RPMI7951 (cell line): ENCODE measurements at places on chromosomes 1 and 21. TPM values are rescaled to one million over a fixed set of nuclear protein-coding genes. Genes with fewer than 3 reads are reported as not detected.
A peak's percentile ranks its signal among the peaks of the same experiment; 100 is the strongest.

The GJB3 gene
- total RNA-seq, result not detected in 2 replicates

The OVAAL gene
- total RNA-seq, result 0.36 and 0.68 TPM in 2 replicates

The PPIAL4G gene
- not detected in 2 replicates for total RNA-seq

The HSPA6 gene
- 0.12 TPM in 1 of 2 replicates, not detected in the other for total RNA-seq

The ADAM15 gene
- total RNA-seq, result 30.6 and 31.8 TPM in 2 replicates

The PCBP3 gene
- total RNA-seq, result 4.0 and 8.4 TPM in 2 replicates

The DPT gene
- total RNA-seq, result 71.3 and 75.6 TPM in 2 replicates

The DDX20 gene
- total RNA-seq, result 16.1 and 19.9 TPM in 2 replicates

The USP21 gene
- total RNA-seq, result 4.4 and 9.3 TPM in 2 replicates

The S100A7 gene
- not detected in 2 replicates for total RNA-seq

The CD1B gene
- total RNA-seq, result not detected in 2 replicates

The MATN1 gene
- total RNA-seq, result 0.20 and 0.48 TPM in 2 replicates

The CNR2 gene
- not detected in 2 replicates for total RNA-seq

The CASQ1 gene
- total RNA-seq, result not detected in 2 replicates

The IGSF8 gene
- total RNA-seq, result 7.9 and 10.7 TPM in 2 replicates

The NEGR1 gene
- 5.3 and 8.2 TPM in 2 replicates for total RNA-seq

DNA sequence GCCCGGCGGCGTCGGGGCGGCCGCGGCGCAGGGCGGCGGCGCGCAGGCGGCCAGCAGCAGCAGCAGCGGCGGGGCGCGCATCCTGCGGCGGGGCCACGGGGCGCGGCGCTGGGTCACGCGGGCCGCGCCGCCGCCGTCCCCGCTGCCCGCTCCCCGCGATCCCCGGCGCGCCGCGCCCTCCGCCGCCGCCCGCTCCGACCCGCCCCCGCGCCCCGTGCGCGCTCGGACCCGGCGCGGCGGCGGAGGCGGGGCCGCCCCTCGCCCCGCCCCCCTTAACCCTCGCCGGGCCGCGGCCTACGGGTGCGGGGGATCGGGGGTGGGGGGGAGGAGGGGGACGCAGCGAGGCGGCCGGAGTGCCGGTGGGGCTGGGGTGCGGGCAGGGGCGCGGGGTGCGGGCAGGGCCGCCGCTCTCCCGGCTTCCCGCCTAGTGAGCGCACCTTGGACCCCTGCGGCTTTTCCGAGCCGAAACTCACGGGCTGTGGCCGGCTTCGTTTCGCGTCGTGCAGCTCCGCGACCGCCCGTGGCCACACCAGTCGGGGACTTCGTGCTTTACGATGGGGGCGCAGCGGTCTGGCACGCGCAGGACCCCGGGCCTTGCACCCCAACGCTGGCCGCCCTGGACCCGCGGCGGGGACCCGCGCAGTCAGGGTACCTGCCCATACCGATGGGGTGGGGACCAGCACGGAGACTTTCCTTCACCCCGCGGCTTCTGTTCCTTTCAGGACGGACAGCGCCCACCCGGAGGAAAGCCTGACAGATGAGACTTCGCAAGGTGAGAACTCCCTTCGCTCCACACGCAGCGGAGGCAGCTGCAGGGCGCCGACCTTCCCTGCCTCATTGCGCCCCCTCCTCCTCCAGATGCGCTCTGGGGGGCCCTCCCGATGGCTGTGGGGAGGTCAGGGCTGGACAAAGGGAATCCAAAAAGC, at the start of gene FNDC10:
FNDC10 (minus strand) TSS at position 201 of the 926 bp plus-strand sequence; CDS start at position 81, 120 bp downstream.
- DNase-seq, result no peak

- peak; percentile 27 for DNase-seq
Measured at GRCh38 chr1:109782514-109782913, 18.8 kb upstream of the EPS8L3 start.

- peak; percentile 3 for DNase-seq
Measured at GRCh38 chr1:58699011-58699762, 675 bp downstream of the MYSM1 start.

GRCh38 chr1:174656409-174657059, 208.8 kb downstream of the GPR52 start:
- DNase-seq, result no peak

DNA sequence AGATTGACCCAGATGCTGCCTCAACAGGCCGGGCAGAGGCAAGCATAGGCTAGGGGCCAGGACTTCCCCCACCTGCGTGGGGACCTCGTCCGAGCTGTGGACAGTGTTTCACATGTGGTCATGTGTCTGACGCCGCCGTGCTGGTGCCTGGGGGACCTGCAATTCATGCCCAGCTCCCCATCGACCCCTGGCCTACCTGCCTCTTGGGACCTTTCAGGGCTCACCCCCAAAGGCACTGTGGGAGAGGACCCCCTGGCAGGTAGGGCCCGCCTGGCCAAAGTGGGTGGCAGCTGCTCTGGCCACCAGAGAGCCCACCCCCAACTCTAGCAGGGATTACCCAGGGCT, 4.4 kb downstream of the TMEM201 start:
- DNase-seq, result no peak

GRCh38 chr1:84425150-84425896, 27.0 kb downstream of the DNASE2B start:
- no peak for DNase-seq

DNA sequence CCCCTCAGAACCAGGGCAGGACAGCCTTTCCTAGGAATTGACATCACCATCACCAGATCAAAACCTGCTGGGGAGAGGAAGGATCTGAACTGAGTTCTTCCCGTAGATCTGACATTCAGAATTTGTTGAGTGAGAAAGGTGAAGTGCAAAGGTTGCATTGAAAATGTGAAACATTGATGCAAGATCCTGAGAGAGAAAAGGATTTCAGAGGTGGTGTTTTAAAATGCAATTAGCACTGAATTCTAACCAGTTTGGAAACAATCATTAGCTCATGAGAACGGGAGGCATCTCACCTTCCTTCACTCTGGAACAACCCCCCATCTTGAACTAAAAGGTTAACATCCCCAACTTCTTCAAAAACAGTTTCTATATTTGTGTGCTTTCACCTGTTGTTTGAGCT, 20.4 kb downstream of the LMO4 start:
- DNase-seq, result no peak

- peak; percentile 84 for DNase-seq
Measured at GRCh38 chr1:104387716-104388508, 638.2 kb downstream of the AMY1C start.

DNA sequence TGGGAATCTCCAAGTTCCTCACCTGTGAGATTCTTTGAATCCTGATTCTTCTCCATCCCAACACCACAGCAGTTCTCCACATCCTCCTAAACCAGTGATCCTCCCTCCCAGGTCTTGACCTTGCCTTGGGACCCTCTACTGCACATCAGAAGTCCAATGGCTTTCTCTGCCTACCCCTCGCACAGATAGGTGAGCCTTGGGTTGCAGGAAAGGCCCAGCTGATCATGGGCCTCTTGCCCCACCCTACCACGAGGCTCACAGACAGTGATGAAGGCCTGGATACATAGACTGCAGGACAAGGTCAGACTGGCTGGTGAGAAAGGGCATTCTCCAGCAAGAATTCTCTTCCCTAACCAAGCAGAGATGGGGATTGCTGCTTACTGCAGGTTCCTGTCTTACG, 825 bp downstream of the FABP3 start:
- DNase-seq, result no peak

GRCh38 chr1:202264726-202265125, 71.1 kb downstream of the LGR6 start:
- no peak for DNase-seq

DNA sequence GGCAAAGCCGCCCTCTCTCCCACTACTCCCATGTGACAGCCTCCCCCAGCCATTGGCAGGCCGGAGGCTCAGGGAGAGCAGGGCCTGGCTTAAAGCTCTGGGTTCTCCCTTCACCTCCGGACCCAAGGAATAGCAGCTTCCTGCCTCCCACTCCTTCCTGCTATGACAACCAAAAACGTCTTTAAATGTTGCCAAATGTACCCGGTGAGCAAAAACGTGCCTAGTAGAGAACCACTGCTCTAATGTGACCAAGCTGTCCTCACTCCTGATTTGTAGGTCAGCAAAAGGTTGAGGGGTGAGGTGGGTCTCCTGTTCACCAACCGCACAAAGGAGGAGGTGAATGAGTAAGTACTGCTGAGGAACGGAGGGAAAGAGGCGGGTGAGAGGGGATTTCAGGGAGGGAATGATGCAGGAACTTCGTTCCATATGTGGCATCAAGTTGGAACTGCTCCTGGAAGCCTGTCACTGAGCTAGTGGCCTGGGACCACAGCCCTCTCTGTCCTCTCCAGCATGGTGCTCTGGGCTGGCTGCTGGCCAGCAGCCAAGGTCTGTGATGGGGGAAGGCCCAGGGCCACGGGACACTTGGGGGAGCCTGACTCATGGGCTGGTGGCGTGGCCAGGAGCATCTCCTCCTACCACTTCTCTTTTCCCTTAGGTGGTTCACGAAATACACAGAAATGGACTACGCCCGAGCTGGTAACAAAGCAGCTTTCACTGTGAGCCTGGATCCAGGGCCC, 5.7 kb downstream of the MRTO4 start:
- peak; percentile 56 for DNase-seq

DNA sequence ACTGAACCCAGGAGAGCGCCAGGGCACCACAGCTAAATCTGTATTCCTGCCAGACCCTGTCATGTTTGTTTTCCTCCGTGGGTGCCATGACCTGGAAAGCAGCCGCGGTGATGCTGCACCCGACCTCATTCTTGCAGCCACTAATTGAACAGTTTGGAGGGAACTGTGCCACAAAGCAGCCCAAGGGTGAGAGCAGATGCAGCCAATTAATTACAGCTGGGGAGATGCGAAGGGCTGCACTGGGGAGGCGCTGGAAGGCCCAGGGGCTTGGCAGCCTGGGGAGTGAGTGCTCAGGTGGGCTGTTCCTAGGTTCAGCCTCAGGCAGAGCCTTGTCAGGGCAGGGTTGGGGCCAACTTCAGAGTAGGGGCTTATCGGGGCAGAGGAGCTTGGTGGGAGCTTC, 158.4 kb upstream of the CD34 start:
- DNase-seq, result no peak

- DNase-seq, result peak; percentile 77
Measured at GRCh38 chr1:33255347-33256220, 708 bp upstream of the ZNF362 start.

GRCh38 chr1:25675729-25676476, 59.3 kb downstream of the MAN1C1 start:
- DNase-seq, result no peak

- DNase-seq, result peak; percentile 24
Measured at GRCh38 chr1:121516234-121516967, 331.6 kb downstream of the SRGAP2C start.

- peak; percentile 57 for DNase-seq
Measured at GRCh38 chr1:67716800-67717199, 31.8 kb downstream of the GADD45A start.

- no peak for DNase-seq
Measured at GRCh38 chr1:167076136-167076710, 14.0 kb downstream of the GPA33 start.

DNA sequence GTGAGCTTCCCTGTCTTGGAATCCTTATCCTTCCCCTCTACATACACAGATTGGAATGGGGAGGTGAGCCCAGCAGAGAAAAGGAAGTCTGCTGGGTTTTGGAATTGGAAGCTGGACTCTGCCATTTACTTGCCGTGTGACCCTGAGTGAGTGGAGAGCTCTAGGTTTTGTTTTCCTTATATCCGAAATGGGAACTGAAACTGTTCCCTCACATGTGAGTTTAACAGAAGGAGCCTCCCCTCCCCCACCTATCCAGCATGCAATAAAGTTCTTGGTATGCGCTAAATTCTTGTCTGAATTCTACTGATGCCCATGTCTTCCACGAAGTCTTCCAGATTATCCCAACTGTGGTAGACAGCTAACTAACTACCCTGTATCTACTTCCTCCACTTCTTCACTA, 58.7 kb downstream of the NENF start:
- no peak for DNase-seq

DNA sequence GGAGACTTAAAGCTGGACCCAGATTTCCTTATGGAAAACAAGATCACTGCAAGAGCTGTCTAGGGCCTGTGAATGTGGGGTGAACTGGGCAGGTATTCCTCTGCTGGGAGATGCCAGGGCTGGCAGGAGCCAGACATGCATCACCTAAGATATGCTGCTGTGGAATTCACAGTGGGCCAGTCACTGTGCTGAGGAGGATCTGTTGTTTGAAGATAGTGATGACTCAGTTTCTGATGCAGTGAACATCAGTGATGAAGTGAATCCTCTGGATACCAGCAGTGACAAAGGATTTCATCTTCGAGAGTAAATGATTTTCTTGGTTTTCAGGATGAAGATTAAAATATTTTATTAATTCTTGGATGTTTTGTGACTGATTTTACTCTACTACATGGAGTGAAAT, 29.9 kb upstream of the CAMSAP2 start:
- no peak for DNase-seq

- no peak for DNase-seq
Measured at GRCh38 chr21:28269173-28269572, 723.5 kb downstream of the LTN1 start.

DNA sequence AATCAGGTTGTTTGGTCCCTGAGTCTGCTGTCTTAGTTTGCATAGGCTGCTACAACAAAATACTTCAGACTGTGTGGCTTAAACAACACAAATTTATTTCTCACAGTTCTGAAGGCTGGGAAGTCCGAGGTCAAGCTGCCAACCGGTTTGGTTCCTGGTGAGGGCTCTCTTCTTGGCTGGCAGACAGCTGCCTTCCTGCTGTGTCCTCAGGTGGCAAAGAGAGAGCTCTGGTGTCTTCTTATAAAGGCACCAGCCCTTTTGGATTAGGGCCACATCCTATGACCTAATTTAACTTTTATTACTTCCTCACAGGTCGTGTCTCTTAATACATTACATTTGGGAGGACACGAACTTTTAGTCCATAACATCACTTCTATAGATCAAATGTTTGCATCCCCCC, 89.6 kb upstream of the CD34 start:
- no peak for DNase-seq

DNA sequence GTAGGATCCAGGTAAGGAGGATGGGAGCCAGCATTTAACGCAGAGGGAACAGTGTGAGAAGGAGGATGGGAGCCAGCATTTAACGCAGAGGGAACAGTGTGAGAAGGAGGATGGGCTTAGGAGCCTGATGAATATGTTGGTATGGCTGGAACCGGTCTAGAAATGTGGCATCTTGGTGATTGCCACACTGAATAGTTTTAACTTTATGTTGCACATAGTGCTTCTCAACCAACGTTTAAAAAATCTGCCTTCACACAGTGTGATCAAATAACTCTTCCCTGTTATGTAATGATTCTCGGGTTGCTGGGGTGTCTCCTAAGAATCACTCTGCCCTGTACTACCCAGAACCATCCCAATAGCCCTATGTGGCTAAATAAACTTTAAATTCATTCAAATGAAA, 146.9 kb upstream of the DUSP10 start:
- no peak for DNase-seq
